ENCODE measurements at places on chromosomes 2 and 18. TPM values are rescaled to one million over a fixed set of nuclear protein-coding genes. Genes with fewer than 3 reads are reported as not detected.

Gene AFF3
- 7.4 TPM for polyA plus RNA-seq

Gene SCN1A
- polyA plus RNA-seq: not detected

DNA sequence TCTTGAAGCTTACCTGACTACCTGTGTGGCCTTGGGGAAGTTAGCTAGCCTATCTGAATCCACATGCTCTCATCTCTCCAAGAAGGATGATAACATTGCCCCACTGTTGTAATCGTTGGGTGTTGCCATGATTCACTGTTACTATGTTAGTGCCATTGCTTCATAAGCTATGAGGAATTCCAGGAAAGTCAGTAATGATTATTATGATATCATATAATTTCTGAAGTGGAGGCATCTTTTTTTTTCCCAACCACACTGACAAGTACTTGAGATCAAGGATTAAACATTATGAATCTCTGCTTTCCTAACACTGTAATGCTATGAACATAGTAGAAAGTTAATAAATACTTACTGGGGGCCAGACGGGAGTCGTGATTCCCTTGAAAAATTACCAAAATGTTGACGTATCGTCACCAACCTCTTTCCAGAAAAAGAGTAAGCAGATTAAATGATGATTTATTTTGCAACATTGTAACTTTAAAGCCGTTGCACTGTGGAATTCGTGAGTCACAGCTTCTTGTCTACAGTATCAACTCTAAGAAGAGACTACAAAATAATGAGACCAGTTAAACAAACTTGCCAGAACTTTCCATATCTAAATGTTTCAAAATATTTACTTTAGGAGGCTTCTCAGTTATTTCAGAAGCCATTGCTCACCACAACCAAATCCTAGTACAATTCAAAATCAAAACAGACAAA lies 459.9 kb downstream of the PIK3C3 start:
- H3K36me3 ChIP-seq: no peaks in the 10 kb centered on the region
- no peak overlapping the region for H3K4me3 ChIP-seq
- no peak overlapping the region for H3K27ac ChIP-seq
- no peaks in the 10 kb centered on the region for H3K4me1 ChIP-seq
- peaks cover 2% of the 10 kb centered on the region for H3K27me3 ChIP-seq
- no peak for DNase-seq

- peaks cover 2% of the 10 kb centered on the region for H3K27me3 ChIP-seq
- peaks cover 4% of the 10 kb centered on the region for H3K36me3 ChIP-seq
- peaks cover 6% of the 10 kb centered on the region for H3K4me1 ChIP-seq
- H3K27ac ChIP-seq: no peak overlapping the region
These were observed 61.6 kb downstream of the ADI1 start for GRCh38 chr2:3457524-3458395.

GRCh38 chr18:44848644-44849335 lies 168.1 kb downstream of the SETBP1 start:
- H3K4me3 ChIP-seq: no peak overlapping the region
- peaks cover 3% of the 10 kb centered on the region for H3K36me3 ChIP-seq
- H3K4me1 ChIP-seq: peaks cover 18% of the 10 kb centered on the region
- DNase-seq: no peak
- no peaks in the 10 kb centered on the region for H3K27me3 ChIP-seq

All from immature natural killer cell (primary cell).